ENCODE measurements at places on chromosomes 3 and 15. TPM values are rescaled to one million over a fixed set of nuclear protein-coding genes. Genes with fewer than 3 reads are reported as not detected.

DNA sequence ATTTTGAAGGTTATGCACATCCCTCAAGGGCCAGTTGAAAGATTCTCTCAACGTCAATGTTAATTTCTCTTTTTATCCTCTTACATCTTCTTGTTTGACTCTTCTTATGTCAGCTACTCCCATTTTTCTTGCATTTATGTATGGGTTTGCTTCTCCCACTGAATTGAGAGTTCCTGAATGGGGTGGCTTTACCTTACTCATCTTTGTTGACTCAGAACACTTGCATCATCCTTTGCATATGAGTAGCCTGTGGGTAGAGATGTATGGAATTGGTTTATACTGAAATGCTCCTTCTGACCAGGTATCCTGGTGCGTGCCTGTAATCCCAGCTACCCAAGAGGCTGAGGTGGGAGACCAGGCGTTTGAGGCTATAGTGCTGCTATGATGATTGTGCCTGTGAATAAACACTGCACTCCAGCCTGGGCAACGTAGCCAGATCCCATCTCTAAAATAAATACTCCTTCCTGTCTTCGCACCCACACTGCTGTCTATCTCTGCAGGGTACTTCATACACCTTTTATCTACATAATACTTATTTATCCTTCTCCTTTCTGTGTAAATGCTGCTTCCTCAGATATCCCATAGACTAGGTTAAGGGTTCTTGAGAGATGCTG is 123.6 kb upstream of the DPH6 start:
- no peaks in the 10 kb centered on the region for H3K36me3 ChIP-seq
- peaks cover 25% of the 10 kb centered on the region for H3K4me1 ChIP-seq
- no peak overlapping the region for H3K27ac ChIP-seq

GRCh38 chr3:85535517-85535916 is 576.7 kb downstream of the CADM2 start:
- H3K4me3 ChIP-seq: no peak overlapping the region
- no peak for DNase-seq
- H3K27ac ChIP-seq: no peak overlapping the region
- no peaks in the 10 kb centered on the region for H3K4me1 ChIP-seq
- no peaks in the 10 kb centered on the region for H3K36me3 ChIP-seq
- no peaks in the 10 kb centered on the region for H3K27me3 ChIP-seq

The NGRN gene
- 44.0 TPM for total RNA-seq

GRCh38 chr3:136749091-136749490 is 3.1 kb downstream of the STAG1 start:
- H3K4me3 ChIP-seq: no peak overlapping the region
- H3K36me3 ChIP-seq: no peaks in the 10 kb centered on the region
- peaks cover 4% of the 10 kb centered on the region for H3K4me1 ChIP-seq
- H3K27me3 ChIP-seq: no peaks in the 10 kb centered on the region
- DNase-seq: no peak
- peak overlapping the region; percentile 98 for H3K27ac ChIP-seq

DNA sequence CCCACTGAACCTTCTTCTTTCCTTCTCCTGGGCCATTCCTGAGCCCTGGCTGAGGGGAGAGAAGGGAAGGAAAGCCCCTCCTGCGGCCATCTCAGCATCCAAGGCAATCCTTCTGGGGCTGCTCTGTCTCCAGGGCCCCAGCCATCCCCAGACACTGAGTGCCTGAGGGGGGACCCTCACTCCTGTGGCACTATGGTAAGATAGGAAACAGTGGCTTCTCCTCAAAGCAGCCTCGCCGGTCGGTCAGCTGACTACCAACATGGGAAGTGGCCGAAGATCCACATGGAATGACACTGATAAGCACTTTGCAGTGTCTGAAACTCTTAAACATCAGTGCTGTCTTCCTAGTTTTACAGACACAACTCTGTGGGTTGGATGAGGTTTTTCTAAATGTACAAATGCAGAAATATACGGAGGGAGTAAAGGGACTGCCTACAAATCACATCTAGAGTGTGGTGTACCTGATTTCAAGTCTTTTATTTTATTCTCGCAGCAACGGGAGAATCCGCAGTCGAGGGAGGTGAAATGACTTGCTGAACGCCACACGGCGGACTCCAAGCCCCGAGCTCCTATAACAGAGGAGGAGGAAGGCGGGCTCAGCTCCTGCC is 973 bp upstream of the ITPKA start:
- H3K4me1 ChIP-seq: peaks cover 32% of the 10 kb centered on the region
- H3K27ac ChIP-seq: peak overlapping the region; percentile 74
- no peak for DNase-seq
- H3K36me3 ChIP-seq: no peaks in the 10 kb centered on the region

The ST3GAL6 gene
- total RNA-seq: 4.6 TPM

- H3K27me3 ChIP-seq: no peaks in the 10 kb centered on the region
- no peak for DNase-seq
- H3K4me3 ChIP-seq: no peak overlapping the region
These were observed 850.3 kb downstream of the ROBO1 start for GRCh38 chr3:78917536-78917935.

DNA sequence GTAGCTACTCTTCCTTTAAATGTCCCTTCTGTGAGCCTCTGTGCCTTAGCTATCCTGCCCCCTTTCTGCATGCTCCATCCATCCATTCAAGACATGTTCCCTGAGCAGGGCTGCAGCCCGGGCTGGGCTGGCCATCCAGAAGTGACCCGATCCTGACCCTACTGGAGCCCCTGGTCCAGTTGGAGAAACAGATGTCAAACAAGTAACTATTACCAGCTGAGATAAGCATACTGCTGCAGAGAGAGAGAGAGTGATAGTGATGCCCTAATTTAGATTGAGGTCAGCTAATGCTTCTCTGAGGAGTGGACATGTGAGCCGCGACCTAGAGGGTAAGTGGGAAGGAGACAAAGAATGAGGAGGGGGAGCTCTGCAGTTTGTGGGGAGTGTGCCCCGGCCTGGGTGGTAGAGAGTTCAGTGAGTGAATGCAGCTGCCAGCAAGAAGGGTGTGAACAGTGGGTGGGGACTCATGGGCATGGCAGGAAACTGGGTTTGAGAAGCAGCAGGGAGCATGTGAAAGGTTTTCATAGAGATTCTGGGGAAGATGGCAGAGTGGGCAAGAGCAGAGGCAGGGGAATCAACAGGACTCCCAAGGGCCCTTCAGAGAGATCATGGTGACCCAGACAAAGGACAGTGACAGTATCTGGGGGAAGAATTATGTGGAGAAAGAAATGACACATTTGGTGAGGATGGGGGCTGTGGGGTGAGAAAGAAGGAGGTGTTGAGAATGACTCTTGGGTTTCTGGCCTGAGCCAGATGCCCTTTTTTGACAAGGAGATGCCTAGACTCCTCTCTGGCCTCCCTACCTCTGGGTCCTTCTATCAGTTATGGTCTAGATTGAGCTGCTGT is 44.9 kb downstream of the CHCHD6 start:
- H3K4me1 ChIP-seq: peaks cover 21% of the 10 kb centered on the region
- DNase-seq: no peak
- no peak overlapping the region for H3K4me3 ChIP-seq
- H3K27me3 ChIP-seq: no peaks in the 10 kb centered on the region
- no peak overlapping the region for H3K27ac ChIP-seq

The SH3GL3 gene
- 1.5 TPM for total RNA-seq

GRCh38 chr3:127535106-127535785 is 55.3 kb downstream of the TPRA1 start:
- H3K4me3 ChIP-seq: no peak overlapping the region
- H3K27ac ChIP-seq: no peak overlapping the region
- no peak for DNase-seq
- H3K4me1 ChIP-seq: no peaks in the 10 kb centered on the region
- no peaks in the 10 kb centered on the region for H3K27me3 ChIP-seq

DNA sequence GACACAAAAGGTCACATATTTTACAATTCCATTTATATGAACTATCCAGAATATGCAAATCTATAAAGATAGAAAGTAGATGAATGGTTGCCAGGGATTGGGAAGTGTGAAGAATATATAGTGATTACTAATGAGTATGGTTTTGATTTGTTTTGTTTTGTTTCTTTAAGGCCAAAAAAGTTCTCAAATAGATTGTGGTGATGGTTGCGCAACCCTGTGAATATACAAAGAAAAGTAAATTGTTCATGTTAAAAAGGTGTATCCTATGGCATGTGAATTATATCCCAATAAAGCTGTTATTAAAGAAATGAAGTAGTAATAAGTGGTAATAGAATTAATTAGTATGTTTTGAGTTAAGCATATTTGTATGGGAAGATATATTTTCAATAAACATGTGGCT is 431.8 kb upstream of the CNTN4 start:
- H3K27me3 ChIP-seq: no peaks in the 10 kb centered on the region
- no peaks in the 10 kb centered on the region for H3K36me3 ChIP-seq
- H3K4me3 ChIP-seq: no peak overlapping the region
- DNase-seq: no peak

DNA sequence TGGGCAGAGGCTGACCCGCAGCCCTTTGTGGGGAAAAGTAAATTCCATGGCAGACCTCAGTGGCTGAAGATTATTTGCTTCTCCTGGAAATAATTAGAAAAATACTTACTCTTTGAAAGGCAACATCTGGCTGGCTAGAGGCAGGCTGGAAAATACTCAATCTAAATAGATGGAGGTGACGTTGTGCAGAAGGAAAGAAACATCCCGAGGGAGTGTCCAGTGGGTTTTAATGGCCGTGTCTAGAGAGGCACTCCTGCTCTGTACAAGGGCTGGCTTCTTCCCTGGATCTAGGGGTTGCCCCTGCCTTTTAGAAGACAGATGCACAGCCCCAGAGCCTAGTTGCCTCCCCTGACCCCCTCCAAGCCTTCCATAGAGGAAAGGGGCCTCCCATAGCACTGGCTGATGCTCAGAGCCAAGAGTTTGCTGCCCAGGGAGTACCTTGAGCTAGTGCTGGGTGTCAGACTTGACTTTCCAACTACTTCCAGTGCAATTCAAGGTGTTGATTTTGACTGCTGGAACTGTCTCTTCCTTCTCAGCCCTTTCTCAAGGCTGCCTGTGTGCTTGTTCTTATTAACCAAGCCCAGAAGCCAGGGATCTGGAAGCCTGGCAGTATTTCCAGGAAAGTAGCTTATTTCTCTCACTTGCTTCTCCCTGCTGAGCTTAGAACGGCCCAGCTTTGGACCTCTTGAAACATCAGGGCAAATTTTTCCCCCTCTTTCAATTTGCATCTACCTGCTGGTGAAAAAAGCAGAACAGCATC is 27.4 kb downstream of the CGNL1 start:
- no peak overlapping the region for H3K4me3 ChIP-seq
- H3K4me1 ChIP-seq: no peaks in the 10 kb centered on the region
- no peaks in the 10 kb centered on the region for H3K27me3 ChIP-seq
- no peak for DNase-seq

The HEMK1 gene
- 11.8 TPM for total RNA-seq

DNA sequence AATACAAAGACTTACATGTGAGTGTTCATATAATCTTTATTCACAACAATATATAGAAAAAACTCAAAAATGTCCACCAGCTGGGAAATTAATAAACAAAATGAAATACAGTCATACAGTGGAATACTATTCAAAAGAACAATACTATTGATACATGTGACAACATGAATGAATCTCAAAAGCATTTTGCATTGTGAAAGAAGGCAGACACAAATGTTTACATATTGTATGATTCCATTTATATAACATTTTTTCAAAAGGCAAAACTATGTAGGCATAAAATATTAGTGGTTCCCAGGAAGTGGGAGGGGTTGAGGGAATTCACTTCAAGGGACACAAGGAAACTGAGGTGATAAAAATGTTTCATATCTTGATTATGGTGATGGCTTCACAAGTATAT is 303.2 kb downstream of the CTNNB1 start:
- H3K27me3 ChIP-seq: no peaks in the 10 kb centered on the region
- DNase-seq: no peak
- no peak overlapping the region for H3K27ac ChIP-seq
- H3K36me3 ChIP-seq: no peaks in the 10 kb centered on the region
- no peak overlapping the region for H3K4me3 ChIP-seq
- H3K4me1 ChIP-seq: peaks cover 8% of the 10 kb centered on the region

The NPAP1 gene
- not detected for total RNA-seq

GRCh38 chr3:3355442-3355841 is 176.0 kb upstream of the CRBN start:
- no peak for DNase-seq
- H3K4me1 ChIP-seq: no peaks in the 10 kb centered on the region
- no peak overlapping the region for H3K4me3 ChIP-seq
- H3K27ac ChIP-seq: no peak overlapping the region

DNA sequence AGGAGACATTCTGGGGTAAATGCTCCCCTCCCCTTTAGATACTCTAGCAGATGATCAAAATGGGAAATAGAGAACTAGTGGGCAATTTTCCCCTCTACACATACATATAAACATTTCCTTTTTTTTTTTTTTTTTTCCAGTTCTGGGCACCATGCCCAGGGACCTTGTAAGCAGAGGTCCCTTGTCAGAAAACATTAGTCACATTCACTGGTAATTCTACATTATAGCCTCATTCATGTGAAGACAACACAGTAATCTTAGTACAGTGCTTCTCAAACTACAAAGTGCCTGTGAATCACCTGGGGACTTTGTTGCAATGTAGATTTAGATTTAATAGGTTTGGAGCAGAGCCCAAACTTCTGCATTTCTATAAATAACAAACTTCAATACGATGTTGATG is 60.1 kb upstream of the ACTC1 start:
- no peaks in the 10 kb centered on the region for H3K27me3 ChIP-seq
- peaks cover 6% of the 10 kb centered on the region for H3K36me3 ChIP-seq
- DNase-seq: no peak
- peaks cover 4% of the 10 kb centered on the region for H3K4me1 ChIP-seq

The DMXL2 gene
- 15.1 TPM for total RNA-seq

- no peak for DNase-seq
- H3K4me3 ChIP-seq: no peak overlapping the region
- H3K27ac ChIP-seq: no peak overlapping the region
- peaks cover 21% of the 10 kb centered on the region for H3K4me1 ChIP-seq
- no peaks in the 10 kb centered on the region for H3K36me3 ChIP-seq
These were observed 2.3 kb upstream of the ZNF774 start for GRCh38 chr15:90349821-90350220.

The BOC gene
- total RNA-seq: 13.7 TPM

DNA sequence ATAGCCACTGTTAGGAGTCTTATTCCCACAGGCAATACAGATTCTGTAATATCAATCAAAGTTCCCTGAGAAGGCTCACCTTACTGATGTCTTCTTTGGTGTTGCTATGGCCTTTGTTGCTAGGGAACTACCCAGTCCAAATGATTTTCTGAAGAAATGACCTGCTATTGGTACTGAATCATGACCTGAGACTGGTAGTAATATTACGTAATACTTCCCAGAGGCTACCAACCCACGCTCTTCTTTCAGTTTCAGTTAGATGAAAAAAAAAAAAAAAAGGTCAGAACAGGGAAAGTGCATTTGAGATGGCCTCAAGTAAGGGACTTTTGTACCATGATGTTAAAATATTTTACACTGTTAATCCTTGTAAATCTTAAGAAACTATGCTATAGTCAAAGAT is 1092.5 kb upstream of the EPHA6 start:
- no peak overlapping the region for H3K4me3 ChIP-seq
- no peaks in the 10 kb centered on the region for H3K36me3 ChIP-seq
- no peak overlapping the region for H3K27ac ChIP-seq
- H3K4me1 ChIP-seq: no peaks in the 10 kb centered on the region
- no peaks in the 10 kb centered on the region for H3K27me3 ChIP-seq

GRCh38 chr15:20340931-20341661 is 200.5 kb downstream of the GOLGA6L6 start:
- H3K27me3 ChIP-seq: no peaks in the 10 kb centered on the region
- H3K4me1 ChIP-seq: no peaks in the 10 kb centered on the region
- DNase-seq: no peak
- H3K27ac ChIP-seq: no peak overlapping the region
- H3K36me3 ChIP-seq: no peaks in the 10 kb centered on the region

Measured in esophagus squamous epithelium (tissue), 5 donors.